ENCODE measurements at places on chromosomes 13 and 19.
A peak's percentile ranks its signal among the peaks of the same experiment; 100 is the strongest.

DNA sequence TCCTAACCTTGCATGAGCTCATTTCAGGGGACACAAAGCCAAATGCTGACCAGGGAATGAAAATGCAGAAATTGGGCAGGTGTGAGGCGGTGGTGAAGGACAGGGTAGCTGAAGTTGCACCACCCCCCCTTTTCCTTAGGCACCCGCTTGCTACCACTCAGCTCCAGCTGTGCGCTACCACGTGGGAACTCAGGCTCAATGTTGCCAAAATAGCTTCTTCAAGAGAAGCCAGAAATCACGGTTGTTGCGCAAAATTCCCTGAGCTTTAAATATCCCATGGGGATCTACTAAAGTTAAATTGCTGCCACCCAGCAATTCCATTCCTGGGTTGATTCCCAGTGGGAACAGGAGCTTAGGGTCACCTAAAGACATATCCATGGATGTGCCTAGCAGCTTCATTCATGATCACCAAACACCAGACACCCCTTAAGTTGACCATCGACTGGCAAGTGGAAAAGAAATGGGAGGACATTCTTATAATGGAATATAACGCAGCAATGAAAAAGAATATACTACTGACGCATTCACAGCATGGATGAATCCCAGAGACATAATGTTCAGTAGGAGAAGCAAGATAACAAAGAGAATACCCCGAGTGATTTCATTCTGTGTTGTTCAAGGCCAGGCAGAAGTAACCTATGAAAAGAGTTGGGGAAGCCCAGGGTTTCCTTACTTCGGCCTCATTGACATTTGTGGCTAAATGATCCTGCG lies 12.8 kb upstream of the ADGRL1 start:
- no peak for DNase-seq

DNA sequence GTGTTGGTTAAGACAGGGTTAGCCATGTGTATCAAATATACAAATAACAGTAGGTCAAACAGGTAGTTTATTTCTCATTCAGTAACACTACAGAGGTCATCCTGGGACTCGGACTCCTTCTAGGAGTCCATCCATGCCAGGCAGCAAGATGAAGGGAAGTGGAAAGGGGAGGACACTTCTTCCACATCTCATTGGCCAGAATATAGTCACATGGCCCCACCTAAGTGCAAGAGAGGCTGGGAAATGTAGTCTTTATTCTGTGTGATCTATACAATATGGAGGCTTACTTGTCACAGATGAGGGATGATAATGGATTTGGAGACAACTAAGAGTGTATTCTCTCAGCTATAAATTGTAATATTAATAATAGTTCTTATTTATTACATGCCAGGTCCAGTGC lies 31.1 kb downstream of the RDH8 start:
- DNase-seq: no peak

DNA sequence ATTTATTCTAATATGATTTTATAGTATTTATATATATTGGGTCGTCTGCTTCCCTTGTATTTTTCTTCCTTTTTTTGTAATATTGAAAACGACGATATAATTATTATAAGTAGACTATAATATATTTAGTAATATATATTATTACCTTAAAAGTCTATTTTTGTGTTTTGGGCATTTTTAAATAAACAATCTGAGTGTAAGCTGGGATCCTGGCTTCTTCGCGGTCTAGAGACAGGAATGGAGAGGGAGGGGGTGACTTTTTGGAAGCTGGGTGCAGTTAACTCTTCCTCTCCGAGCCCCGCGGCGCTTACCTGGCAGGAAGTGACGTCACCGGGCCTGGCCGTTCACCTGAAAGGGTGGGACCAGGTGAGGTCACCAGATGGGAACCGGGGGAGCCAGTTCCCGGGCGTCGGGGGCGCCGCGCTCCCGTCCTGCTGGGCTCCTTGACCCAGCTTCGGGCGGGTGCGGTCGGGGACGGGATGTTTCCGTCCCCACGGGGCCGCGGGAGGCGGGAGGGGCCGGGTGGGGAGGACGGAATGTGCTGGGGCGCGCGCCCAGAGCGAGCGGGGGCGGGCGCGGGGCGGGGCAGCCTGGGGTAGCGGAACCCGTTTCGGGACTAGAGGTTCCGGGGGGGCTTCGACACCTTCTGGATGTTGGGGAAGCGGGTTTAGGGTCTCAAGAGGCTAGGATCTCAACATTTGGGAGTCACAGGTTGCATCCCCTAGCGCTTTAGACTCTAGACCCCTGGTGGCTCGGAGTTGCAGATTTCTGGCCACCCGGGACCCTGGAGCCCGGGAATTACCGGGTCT lies 2.8 kb downstream of the ZFP36 start:
- peak; percentile 76 for DNase-seq

GRCh38 chr19:18046059-18046718 lies 38.2 kb downstream of the ARRDC2 start:
- DNase-seq: no peak

- DNase-seq: no peak
Measured at GRCh38 chr13:29541400-29541799, 54.1 kb downstream of the SLC7A1 start.

GRCh38 chr13:30722361-30722760 lies 13.0 kb upstream of the ALOX5AP start:
- no peak for DNase-seq

DNA sequence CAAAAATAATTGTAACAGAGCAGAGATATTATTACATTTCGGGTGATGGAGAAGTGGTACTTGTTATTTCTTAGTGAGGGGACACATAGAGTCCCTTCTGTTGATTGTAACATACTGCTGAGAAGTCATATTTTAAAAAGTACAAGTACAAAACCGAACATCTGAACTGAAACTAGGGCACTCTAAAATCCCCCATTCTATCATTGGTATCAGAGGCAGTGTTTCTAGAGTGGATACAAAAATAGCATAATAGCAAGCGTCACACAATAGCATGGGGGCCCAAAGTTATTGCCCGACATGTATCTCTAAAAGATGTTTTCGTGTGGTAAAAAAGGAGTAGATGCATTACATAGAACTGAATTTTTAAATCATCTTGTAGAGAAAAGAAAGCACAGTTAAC lies 502.1 kb upstream of the SLC10A2 start:
- DNase-seq: no peak

- DNase-seq: no peak
Measured at GRCh38 chr13:48040896-48041295, 3.4 kb downstream of the NUDT15 start.

DNA sequence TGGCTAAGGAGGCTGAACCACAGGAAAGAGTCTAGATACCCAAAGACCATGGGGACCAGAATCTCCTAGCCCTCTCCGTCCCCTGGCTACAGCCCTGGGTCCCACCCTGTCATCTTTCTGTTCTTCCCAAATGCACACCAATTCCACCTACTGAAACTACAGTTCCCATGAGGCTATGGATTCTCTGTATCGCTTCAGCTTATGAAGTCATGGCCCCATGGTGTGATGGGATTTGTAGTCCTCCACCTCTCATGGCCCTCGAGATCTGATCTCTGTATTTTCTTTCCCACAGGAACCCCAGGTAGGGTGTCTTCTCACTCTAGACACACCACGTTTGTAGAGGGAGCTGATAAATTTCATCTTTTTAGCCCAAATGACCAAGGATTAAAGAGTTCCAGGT lies 11.8 kb downstream of the PTPRH start:
- peak; percentile 55 for DNase-seq

GRCh38 chr13:92951273-92951890 lies 275.2 kb upstream of the GPC6 start:
- no peak for DNase-seq

- no peak for DNase-seq
Measured at GRCh38 chr19:39874404-39874803, 28.2 kb upstream of the FBL start.

DNA sequence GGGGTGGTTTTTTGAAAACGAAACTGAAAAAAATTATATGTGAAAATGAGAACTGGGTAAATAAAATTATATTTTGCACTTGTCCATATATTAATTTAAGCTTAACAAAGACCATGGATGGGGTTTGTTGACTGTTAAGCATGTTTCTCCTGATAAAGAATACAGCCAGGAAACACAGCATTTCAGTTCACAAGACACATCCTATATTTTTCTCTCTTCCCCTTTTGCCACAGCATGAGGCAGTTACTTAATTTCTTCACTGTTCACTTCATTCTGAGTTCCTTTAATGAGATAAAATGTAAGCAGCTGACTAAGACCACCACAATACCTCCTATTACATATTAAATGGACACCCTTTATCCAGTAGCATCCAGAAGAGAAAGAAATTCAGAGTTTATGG lies 64.0 kb downstream of the RXFP2 start:
- DNase-seq: peak; percentile 74

- DNase-seq: peak; percentile 89
Measured at GRCh38 chr13:87123987-87124784, 547.0 kb upstream of the SLITRK5 start.

- no peak for DNase-seq
Measured at GRCh38 chr19:7638802-7639465, 2.0 kb downstream of the STXBP2 start.

DNA sequence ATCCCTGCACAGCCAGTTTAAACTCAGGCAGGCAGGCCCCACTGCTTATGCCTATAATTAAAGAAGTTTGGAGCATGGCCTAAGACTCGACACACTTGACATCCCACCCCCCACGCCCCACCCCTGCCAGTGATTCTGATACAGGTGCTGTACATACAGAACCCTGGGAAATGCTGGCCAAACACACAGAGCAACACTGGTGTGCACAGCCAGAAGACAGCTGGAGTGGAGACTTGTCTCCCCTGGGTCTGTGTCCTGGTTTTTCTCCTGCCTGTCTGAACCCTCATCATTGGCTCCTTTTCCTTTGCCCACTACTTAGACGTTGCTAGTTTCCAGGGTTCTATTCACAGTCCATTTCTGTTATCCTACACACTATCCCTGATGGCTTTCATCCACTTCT lies 76.8 kb downstream of the DLEU7 start:
- no peak for DNase-seq

DNA sequence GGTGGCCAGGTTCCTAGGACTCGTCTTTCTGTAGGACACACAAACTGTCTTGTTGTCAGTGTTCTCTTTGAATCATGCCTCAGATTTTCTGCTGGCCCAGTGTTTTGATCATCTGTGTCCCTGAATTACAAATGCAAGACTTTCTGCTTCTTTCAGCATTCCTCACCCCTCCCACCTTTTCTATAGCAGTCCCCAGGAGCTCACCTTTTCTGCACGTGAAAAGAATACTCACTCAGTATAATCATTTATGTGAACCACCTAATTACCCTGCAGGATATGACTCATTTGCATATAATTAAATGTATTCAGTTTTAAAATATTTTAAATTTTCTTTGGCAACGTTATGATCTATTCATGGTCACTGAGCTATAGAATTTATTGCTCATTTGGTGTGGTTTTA lies 389.2 kb downstream of the ITGBL1 start:
- no peak for DNase-seq

DNA sequence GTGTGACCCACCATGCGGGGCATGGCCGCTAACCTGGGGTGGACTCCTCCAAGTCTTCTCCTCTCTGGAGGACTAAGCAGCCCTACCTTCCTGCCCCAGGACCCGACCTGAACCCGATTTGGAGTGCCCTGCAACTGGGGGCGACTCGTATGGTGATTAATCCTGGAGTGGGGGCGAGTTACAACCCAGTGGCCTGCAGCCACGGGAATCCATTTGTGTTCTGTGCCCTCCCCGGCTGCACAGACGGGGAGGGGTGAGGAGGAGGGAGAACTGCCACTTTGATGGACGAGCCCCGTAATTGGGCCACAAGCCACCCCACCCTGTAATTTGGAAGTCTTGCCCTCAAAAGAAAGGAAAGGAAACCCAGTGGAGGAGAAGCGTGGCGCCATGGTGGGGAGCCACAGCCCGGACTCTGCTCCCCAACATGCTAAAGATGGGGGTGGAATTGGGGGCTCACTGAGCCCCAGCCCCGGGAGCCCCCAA lies 18.0 kb downstream of the PRR36 start:
- DNase-seq: no peak

DNA sequence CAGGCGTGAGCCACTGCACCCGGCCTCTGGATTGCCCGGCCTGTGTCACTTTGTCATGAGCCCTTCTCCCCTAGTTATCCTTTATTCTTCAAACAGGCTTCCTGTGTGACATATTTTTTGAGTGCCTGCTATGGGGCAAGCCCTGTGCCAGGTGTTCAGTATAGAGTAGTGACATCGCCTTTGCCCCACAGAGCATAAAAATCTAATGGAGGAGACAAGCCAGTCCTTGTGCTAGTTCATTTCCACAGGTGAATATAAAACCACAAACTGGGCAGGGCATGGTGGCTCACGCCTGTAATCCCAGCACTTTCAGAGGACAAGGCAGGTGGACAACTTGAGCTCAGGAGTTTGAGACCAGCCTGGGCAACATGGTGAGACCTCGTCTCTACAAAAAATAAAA lies 43.2 kb downstream of the BBC3 start:
- DNase-seq: no peak

GRCh38 chr19:7200736-7201135 lies 93.5 kb downstream of the INSR start:
- peak; percentile 72 for DNase-seq

DNA sequence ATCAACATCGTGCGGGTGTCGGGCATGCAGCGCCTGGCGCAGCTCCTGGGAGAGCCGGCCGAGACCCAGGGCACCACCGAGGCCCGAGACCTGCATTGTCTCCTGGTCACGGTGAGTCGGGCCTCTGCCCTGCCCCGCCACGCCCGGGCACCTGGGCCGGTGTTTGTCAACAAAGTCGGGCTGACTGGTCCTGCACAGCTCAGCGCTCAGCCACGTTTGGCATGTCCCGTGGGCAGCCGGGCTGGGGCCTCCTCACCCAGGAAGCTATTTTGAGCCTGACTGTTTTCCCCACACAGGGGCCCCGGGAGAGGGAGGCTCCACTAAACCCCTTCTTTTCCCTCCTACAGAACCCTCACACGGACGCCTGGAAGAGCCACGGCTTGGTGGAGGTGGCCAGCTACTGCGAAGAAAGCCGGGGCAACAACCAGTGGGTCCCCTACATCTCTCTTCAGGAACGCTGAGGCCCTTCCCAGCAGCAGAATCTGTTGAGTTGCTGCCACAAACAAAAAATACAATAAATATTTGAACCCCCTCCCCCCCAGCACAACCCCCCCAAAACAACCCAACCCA lies 1.3 kb downstream of the GADD45B start:
- no peak for DNase-seq

- no peak for DNase-seq
Measured at GRCh38 chr13:99998261-99998660, 16.7 kb downstream of the ZIC2 start.

DNA sequence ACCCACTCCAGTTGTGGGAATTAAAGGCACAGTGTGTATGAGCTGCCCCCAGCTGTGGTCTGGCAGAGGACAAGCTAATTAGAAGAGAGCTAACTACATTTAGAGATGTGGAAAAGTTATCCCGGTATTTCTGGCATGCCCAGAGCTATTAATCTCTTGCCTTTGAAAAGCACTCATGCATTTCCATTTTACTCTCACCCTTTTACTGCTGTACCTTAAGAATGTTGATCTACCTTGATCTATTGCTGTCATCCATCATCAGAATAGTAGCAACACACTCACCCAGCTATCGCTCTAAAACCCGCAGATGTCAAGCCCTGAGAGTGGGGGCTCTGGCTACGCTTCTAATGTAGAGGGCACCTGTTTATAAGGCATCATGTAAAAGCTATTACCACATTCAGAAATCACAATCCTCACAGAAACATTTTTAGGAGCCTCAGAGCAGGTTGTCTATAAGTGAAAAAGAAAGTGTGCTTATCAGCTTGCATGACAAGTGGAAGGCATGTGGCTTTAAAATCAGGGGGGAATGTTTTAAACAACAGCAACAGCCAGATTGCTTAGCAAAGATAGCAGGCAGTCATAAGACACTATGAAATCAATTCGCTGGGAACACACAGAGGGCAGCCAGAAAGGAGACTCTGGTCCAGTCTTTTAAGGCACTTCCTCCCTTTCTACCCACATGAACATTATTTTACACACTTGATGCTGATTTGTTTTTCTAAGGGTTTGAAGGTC lies 224.2 kb upstream of the IRS2 start:
- no peak for DNase-seq

Measured in hematopoietic multipotent progenitor cell treated with erythropoietin and hydrocortisone succinate and interleukin-3 and kit ligand, for 4 days (in vitro differentiated cells).